ENCODE measurements at places on chromosomes 1 and 21. TPM values are rescaled to one million over a fixed set of nuclear protein-coding genes. Genes with fewer than 3 reads are reported as not detected.

DNA sequence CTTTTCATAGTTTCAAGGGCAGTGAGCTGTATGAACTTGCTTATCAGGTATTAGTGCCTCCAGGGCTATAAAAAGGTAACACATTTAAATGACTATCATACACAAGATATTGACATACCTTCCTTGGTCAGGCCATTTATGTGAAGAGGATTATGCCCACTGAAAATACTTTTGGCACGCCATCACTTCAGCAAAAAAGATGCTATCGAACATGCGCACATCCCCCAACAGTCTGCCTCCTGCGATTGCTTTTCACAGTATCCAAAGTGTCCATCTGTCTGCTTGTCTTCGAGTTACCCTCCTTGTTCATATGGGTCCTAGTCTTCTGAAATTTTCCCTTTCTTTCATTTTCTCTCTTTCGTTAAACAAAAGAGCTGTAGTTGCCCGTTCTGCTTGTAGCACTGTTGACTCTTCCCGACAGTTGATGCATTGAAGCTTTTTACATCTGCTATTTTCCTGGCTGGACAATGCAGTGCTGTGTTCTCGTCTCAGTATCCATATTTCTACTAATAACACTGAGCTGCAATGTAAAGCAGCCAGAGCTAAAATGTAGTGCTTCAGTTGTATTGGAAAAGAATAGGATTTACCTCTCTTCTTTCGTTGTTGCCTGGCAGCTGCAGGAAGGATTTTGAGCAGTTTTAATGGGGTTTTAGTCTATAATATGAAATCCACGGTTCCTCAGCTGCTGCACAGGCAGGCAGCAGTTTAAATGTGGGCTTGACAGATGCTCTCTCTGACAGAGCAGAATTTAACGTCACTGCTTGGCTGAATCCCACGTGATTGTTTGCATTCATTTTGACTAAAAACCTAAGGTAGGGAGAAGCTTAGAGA is at the start of gene B3GALT2:
Gene B3GALT2, minus strand, starts transcription at position 713 of the 831 bp plus-strand sequence. CDS start 5,051 bp downstream, outside the sequence.
- no peak for DNase-seq

GRCh38 chr1:19009882-19010321 is 53.4 kb upstream of the IFFO2 start:
- DNase-seq = no peak

DNA sequence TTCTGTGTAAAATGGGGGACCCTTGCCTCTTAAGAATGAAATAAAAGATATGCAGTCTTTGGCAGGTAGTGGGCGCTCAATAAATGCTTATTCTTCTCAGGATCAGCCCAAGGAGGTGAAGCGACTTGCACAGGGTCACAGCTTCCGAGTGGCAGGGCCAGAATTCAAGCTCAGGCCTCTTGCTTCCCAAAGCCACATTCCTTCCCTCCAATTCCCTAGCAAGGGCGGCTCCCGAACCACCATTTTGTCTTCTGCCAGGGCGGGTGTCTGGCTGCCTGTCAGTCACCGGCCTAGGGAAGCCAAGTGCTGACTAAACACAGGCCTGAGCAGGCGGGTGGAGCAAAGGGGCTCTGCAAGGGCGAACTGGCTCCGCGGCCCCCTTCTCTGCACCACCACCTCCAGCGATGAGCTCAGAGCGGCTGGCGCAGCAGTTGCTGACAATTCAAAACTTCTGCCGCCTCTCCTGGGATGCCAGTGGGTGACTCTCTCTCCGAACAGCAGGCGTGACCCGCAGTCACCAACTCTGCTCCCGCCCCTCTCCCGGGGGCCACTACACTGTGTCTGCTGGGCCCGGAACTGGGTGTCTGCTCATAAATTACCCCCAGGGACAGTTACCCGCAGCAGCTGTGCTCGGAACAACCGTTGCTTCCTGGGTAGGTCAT is 10.8 kb downstream of the GPR3 start:
- no peak for DNase-seq

DNA sequence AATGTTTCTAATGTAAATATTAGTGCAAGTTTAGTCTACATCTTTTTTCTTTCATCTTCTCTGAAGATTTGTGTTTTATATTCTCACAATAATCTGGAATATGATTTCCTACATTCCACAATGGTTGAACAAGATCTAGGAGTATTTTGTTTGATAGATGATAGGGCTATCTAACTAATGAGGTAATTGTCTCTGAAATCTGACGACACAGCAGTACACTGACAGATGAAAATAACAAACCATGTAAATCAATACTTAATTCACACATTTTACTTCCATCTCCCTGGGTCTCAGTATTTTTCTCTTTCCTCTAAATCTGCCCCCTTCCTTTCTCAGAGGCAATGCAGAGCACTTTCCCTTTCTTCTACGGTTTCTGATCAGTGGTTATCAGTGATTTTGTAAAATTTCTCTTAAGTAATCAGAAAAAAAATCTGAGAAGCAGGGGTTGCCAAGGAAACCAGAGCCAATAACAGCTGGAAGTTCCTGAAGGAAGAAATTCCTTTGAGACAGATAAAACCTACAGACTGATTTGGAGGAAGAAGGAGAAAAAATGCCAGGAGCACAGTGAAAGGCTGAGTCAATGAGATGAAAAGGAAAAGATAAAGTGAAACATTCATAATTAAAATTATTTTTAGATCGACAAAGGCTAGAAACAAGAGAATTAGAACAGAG is 7.3 kb upstream of the ANKRD13C start:
- DNase-seq = no peak

- DNase-seq = no peak
These were observed 16.8 kb upstream of the POGZ start for GRCh38 chr1:151476083-151476482.

DNA sequence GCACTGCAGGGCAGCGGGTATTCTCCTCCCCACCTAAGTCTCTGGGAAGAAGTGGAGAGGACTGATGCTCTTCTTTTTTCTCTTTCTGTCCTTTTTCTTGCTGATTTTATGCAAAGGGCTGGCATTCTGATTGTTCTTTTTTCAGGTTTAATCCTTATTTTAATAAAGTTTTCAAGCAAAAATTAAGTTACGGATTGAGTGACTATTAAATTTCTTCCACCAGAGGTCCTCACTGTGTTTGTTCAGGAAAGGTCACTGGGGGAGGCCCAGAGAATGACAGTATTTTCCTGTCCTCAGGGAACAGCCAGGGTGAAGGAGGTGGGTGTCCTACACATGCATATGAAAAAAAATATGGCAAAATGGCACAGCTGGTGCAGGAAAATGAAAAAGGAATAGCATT is 4.4 kb upstream of the ELF3 start:
- no peak for DNase-seq

- no peak for DNase-seq
These were observed 1.5 kb upstream of the TINAGL1 start for GRCh38 chr1:31574749-31575368.

GRCh38 chr21:43703035-43703880 is 15.7 kb upstream of the PDXK start:
- DNase-seq = no peak

GRCh38 chr1:6098303-6099215 is 52.9 kb downstream of the KCNAB2 start:
- no peak for DNase-seq

GRCh38 chr1:182962554-182963115 is 9.7 kb upstream of the SHCBP1L start:
- DNase-seq = peak; percentile 16

DNA sequence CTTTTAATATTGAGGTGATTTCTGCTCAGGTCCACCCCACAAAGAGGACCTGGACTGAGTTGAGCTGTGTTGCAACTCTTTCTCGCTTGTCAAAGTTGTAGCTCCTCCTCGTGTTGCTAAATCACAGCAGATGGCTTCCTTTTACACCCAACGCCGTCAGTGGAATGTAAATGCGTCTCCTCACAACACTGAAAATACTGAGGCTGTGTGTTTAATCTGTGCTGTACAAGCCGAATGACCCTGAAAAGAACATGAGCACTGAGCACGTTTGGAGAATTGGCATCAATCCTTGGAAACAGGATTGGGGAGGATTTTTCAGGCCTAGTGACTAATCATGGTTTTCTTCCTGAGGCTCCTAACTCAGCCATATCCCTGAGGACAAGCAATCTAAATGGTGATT is 196.0 kb downstream of the CRB1 start:
- no peak for DNase-seq

- no peak for DNase-seq
These were observed 43.1 kb upstream of the CCSAP start for GRCh38 chr1:229385853-229386456.

DNA sequence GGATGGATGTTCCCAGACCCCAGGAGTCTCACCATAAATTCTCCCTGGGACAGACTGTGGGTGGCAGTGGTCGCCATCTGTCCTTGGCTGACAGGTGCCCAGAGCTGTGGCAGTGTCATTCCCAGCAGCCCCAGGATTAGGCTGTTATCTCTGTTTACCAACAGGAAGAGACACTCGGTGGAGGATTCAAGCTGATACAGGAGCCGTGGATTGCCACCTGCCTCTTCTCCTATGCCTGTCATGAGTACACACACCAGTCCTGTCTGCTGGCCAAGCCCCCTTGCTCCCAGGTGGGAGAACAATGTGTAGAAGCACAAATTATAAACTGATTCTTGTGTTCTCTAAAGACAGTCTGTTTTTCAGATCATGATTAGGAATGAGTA is 152.6 kb downstream of the ETS2 start:
- no peak for DNase-seq

- no peak for DNase-seq
These were observed 69.7 kb upstream of the RGL1 start for GRCh38 chr1:183735069-183735860.

DNA sequence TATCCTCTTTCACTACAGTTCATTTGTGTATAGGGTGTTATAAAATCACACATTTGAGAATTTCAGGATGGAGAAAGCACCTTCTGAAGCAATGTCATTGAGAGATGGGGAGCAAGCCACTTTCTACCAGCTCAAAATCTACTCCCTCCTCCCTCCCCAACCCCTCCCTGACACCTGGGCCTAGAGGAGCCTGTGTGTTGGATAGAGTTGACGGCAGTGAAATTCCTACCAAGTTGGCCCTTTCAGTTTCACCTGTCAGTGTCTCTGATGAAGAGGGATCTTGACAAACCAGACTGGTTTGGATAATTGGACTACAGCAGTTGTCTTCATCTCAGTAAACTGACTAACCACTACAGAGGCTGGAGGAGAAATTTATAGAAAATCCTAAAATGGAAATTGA is 125.0 kb upstream of the HOOK1 start:
- DNase-seq = no peak

GJA8 gene
- total RNA-seq = not detected

FLG2 gene
- total RNA-seq = not detected

DNAJC28 gene
- total RNA-seq = 1.9 TPM

TFF2 gene
- 1.7 TPM for total RNA-seq

CDC14A gene
- total RNA-seq = 5.3 TPM

LAX1 gene
- total RNA-seq = 1.7 TPM

Data from esophagus squamous epithelium (tissue), 5 donors.